HepG2 (cell line): ENCODE measurements at places on chromosomes 3 and 15. TPM values are rescaled to one million over a fixed set of nuclear protein-coding genes. Genes with fewer than 3 reads are reported as not detected.

Gene TGM4
- total RNA-seq, result 0.15 and 0.18 TPM in 2 replicates

Gene HGD
- 265 and 319 TPM in 2 replicates for total RNA-seq

Gene ITIH1
- total RNA-seq, result 9.8 and 12.3 TPM in 2 replicates

DNA sequence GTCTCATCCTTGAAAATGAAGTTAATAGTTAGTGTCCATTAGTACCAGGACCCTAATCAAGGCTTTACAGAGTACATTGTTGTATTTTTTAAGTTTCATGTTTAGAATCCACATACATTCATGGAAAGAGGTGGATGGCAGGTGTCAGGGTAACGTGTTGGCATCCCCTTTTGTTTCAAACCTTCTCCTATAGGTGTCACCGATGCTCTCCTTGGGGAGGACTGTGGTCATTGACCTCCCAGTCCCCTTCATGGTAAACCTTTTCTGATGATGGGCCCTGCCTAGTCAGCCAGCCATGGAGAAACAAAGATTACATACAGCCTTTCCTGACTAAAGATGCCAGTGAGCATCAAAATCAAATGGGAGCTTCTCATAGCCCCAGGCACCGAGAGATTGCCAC lies 574.8 kb downstream of the AGBL1 start:
- DNase-seq, result no peak

DNA sequence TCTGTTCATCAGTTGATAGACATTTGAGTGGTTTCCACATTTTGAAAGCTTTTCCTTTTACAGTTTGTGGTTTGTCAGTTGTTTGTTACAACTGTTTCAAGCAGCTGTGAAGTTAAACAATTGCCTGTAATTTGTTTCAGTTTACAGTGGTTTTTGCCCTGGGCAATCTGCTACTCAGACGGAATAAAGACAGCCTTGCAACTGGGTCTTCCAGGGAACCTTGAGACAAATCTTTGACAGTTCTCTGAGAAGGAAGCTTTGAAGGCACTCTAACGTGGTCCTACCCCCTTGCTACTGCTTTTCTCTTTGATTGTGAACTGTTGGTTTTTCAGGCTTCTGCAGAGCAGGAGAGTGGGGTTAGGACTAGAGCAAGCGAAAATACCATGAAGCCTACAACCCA lies 28.0 kb downstream of the LRRC28 start:
- DNase-seq, result no peak

DNA sequence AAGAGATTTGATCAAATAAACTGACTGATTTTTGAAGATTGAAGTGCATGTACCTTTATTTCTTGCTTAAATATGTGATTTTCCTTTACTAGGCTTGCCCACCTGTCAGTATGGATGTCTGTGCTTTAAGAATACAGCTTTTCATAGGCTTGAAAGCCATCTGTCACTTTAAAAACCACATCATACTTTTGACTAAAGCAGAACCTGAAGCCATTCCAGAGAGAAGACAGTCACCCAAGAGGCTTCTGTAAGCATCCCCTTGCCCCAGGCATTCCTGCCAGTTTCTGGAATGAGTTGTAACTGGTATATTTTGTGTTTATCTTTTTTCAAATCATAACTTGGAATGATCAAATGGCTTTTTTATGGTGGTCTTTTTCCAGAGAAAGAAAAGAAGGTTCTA lies 24.0 kb downstream of the HPS3 start:
- DNase-seq, result no peak

DNA sequence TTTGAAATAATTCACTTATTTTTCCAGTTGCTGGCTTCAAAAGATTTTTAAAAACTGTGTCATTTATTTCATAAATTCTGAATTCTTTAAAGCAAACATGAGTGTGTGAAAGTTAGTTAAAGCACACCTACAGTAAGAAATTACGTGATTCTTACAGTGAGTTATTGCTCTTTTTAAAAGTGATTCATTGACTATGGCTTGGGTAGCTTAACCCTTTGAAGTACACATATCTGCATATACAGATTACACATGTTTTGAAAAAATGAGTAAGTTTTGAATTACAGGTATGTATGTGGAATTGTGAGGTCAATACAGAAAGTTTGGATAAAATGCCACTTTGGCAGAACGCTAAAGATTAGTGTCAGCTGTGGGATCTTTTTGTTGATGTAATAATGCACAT lies 64.5 kb upstream of the MBNL1 start:
- DNase-seq, result no peak

- no peak for DNase-seq
These were observed 358.0 kb downstream of the PTPRG start for GRCh38 chr3:61919371-61919770.

DNA sequence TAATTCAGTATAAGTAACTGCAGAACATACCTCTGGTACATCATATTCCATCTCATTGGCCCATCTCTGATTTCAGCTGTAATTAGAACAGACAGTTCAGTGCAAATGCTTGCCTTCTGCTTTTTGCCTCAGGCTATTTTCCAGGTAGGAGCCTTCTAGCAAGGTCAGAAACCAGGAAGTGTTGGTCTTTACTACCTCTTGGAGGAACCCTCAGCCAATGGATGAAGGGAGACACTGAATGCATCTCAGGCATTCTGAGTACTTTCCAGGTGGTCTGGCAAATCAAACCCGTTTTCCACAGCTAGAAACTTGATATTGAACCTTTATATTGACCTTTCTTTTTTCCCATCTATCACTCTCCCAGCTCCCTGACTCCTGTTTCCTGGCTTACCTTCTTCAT lies 348.5 kb upstream of the SOX2 start:
- no peak for DNase-seq
